ENCODE measurements at places on chromosomes 11 and 22.

DNA sequence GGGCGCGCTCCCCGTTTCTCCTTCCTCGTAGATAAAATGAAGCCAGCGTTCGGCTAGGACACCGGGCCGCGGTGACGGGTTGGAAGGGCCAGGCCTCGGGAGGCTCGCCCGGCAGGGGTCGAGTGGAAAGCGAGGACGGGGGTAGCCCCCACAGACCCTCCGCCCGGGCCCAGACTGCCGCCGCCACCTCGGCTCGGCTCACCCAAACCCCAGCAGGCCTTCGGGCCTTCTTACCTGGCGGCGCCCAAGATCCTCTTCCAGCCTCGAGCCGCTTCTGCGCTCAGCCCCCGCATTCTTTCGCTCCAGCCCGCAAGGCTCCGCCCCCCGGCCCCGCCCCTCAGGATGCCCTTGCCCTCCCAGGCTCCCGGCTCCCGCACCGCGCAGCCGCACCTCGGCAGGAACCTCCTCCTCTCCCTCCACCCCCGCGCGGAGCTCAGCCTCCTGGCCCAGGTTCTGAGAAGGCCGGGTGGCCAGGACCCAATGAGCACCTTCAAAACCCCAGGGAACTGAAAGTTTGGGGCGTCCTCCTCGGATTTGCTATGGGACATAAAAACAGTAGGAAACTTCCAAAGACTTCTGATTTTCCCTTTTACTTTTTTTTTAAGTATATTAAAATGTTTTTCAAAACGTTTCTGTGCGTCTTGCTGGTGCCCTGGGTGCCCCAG lies at the start of gene CD59:
TSS of gene CD59 (minus strand) at position 276 of the 665 bp plus-strand sequence. CDS start 13,978 bp downstream, outside the sequence.
- peak; percentile 94 for DNase-seq

- DNase-seq = peak; percentile 82
Measured at GRCh38 chr11:16945671-16946469, 68.3 kb downstream of the PLEKHA7 start.

DNA sequence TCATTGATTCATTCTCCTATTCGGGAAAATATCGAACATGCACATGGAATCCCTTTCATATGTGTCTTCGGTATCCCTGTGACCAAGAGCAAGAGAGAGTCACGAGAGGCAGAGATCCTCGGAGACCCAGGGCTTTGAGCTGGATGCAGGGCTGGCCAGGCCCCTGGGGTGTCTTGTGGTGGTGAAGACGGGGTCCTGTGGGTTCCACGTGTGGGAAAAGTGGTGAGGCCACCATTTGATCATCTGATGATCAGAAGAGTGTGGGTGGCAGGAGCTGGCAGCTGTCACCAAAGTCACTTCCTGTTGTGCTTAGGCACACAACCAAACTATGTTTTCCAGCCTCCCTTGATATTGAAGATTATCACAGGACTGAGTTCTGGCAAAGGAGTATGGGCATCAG lies 94.0 kb downstream of the BRD1 start:
- DNase-seq = no peak

- DNase-seq = no peak
Measured at GRCh38 chr11:35794850-35795249, 132.3 kb downstream of the TRIM44 start.

- DNase-seq = no peak
Measured at GRCh38 chr11:3178349-3178748, 13.2 kb upstream of the OSBPL5 start.

GRCh38 chr11:25838918-25839625 lies 492.9 kb upstream of the ANO3 start:
- DNase-seq = no peak

- no peak for DNase-seq
Measured at GRCh38 chr11:15615398-15616096, 500.8 kb downstream of the INSC start.

DNA sequence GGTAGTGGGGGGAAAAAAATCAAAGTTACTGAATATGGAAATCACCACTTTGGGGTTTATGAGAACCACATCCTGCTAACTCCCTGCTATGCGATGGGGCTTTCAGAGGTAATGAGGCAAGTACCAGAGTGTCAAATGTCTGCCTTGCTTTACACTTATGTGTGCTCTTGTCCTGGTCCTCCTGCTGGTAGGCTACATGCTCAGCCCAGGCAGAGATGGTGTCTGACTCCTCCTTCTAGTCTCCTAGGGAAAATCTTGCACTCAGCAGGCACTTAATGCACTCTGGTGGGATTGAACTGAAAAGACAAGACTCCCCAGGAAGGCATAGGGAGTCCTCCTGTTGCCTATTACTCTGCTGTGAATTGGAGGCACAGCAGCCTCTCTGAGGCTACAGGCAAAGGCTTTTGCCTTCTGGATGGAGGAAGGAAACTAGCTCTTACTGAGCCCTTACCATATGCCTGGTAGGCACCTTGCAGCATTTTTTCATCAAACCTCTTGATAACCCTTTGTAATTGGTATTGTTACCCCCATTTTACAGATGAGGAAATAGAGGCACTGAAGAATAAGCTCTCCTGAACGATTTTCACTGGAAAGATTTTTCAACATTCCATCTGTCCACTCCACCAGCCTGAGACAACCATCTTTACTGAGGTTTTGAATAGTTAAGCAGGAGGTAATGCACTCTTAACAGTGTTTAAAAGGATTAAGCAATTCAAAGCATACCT lies 132.1 kb upstream of the PAX6 start:
- DNase-seq = no peak

- DNase-seq = no peak
Measured at GRCh38 chr11:69881467-69882269, 62.5 kb upstream of the FGF3 start.

GRCh38 chr11:82527081-82527584 lies 206.5 kb downstream of the FAM181B start:
- DNase-seq = no peak

- no peak for DNase-seq
Measured at GRCh38 chr22:26529345-26529744, 17.1 kb upstream of the TFIP11 start.

- peak; percentile 24 for DNase-seq
Measured at GRCh38 chr22:30733181-30733631, 38.5 kb downstream of the OSBP2 start.

DNA sequence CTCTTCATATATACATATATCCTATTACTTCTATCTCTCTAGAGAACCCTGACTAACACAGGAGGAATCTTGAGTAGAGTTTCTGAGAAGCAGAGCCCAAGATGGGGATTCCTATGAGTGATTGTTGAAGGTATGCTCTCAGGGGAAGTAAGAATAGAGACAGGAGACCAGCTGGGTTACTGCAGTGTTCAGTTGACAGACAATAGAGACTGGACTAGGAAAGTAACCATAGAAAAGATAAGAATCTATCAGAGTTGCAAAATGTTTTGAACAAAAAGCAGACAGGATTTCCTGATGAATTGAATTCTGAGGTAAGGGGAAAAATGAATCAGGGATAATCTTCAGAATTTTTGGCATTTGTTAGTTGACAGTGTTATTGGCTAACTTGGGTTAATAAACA lies 54.4 kb downstream of the SLC17A6 start:
- DNase-seq = no peak

GRCh38 chr11:46553814-46554212 lies 40.0 kb downstream of the AMBRA1 start:
- no peak for DNase-seq

DNA sequence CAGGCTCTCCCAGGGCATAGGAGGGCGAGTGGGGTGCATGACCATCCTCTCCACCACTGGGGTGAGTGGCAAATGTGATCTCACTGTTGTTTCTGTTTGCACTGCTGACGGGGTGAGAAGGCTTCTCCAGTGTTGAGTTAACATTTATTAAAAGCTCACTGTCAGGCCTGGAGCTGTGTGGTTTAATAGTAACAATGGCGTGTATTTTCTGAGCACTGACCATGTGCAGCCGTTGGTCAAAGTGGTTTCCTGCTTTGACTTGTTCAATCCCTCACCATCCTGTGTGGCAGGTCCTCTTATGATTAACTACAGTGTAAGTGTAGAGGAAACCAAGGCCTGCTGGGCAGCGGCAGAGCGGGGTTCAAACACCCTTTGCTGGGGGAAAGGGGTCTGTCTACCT lies 4.4 kb downstream of the A4GALT start:
- no peak for DNase-seq

GRCh38 chr11:64356498-64357411 lies 2.2 kb upstream of the RPS6KA4 start:
- peak; percentile 71 for DNase-seq

GRCh38 chr11:65376138-65376713 lies 6.2 kb downstream of the SLC25A45 start:
- no peak for DNase-seq

DNA sequence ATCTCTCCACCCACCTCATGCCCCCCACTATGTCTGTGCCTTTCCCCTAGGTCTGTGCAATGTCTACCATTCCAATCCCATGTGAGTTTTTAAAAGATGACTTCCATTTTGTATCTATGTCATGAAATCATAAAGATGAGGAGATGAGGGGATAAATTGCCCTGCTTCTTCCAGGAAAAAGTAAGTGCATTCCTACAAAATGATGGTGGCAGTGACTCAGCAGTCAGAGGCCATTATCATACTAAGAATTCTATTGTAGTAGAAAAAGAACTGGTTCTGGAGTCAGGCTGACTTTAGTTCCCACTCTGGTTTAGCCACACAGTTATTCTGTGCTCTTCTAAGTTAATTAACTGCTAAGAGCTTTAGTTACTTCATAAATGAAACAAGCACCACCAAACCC lies 89.6 kb upstream of the API5 start:
- no peak for DNase-seq

- DNase-seq = no peak
Measured at GRCh38 chr22:17829695-17830042, 55.4 kb upstream of the BID start.

- DNase-seq = no peak
Measured at GRCh38 chr11:38123673-38124072, 1525.6 kb upstream of the RAG2 start.

GRCh38 chr11:93132836-93133235 lies 65.0 kb downstream of the SLC36A4 start:
- no peak for DNase-seq

GRCh38 chr11:3160252-3161031 lies 4.7 kb downstream of the OSBPL5 start:
- DNase-seq = peak; percentile 92

Data from hematopoietic multipotent progenitor cell treated with erythropoietin and hydrocortisone succinate and interleukin-3 and kit ligand, for 6 days (in vitro differentiated cells).